Activated naive CD4-positive, alpha-beta T cell treated with anti-CD3 and anti-CD28 coated beads, Interleukin-2, amount 50 U/mL, for 16 hours (primary cell): ENCODE measurements at places on chromosomes 2 and 18.
A peak's percentile ranks its signal among the peaks of the same experiment; 100 is the strongest.

DNA sequence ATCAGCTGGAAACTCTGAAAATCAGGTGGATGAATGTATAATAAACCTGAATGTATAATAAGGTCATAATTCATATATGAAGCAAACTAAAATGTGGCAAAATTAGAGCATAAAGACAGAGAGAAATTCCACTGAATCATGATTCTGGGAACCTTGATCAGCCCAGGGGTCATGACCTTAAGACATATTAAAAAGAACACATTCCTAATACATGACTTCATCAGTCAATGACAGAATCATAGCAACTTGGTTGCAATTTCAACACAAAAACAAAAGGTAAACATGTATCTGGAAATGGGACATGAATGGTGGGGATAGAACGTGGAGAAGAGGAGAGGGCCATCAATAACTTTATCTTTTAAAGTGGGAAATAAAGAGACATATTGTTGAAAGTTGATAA is 17.6 kb downstream of the AFF3 start:
- DNase-seq: no peak

- DNase-seq: peak; percentile 83
Measured at GRCh38 chr2:3223080-3223923, 154.3 kb downstream of the EIPR1 start.

- no peak for DNase-seq
Measured at GRCh38 chr2:105990624-105991023, 203.5 kb downstream of the UXS1 start.

DNA sequence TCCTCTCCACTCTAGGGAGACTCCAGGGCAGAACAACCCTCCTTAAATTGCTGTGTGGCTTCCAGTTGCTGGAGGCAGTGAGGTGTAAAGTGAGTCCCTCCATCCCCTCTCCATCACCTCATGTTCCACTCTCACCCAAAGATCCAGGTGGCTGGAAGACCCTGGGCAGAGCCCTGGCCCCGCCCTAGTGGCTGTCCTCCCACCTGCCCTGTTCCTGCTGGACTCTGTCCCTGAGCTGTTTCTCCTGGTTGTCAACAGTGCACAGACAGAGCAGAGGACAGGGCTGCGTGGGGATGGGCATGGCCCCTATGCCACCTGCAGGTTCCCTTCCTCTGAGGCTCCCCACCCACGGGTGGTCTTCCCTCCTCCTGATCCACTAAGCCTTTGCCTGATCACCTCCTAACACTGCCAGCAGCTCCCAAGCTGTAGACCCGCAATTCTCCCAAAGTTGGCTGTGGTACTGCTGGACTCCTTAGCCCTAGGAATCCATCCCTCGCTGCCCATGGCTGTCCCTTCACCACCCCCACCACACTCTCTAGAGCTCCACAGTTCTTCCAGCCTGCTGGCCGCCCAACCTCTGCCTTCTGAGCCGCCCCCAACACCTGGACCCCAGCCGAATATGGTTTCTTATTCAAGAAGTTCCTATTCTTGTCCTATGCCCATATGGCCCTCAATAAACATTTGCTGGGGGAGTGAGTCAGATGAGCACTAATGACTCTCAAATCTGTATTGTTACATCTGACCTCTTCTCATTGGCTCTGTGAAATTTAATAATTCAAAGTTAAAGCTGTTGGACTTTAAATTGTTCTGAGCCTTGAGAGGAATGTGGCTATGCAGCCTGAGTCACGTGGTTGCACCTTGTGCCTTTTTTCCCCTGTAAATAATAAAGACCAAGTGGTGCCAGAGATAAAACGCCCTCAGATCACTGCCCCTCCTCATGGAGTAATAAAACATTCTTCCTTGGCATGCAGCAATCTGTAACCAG is 260.0 kb upstream of the HS6ST1 start:
- DNase-seq: no peak

DNA sequence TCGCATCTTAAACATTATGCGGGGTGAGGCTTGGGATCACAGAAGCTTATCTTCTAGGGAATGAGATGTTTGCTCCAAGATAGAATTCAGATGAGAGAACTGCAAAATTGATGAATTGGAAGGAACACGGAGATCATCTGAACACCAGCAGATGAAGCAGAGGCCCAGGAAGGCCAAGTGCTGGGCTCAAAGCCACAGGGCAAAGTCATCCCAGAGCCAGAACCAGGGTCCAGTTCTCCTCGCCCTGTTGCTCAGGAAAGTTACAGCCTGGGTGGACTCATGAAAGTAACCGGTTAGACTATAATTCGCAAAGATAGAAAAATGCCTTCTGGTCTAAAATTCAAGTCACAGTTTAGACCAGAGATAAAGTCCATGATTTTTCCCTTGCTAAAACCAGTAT is 456.1 kb upstream of the ID2 start:
- no peak for DNase-seq

DNA sequence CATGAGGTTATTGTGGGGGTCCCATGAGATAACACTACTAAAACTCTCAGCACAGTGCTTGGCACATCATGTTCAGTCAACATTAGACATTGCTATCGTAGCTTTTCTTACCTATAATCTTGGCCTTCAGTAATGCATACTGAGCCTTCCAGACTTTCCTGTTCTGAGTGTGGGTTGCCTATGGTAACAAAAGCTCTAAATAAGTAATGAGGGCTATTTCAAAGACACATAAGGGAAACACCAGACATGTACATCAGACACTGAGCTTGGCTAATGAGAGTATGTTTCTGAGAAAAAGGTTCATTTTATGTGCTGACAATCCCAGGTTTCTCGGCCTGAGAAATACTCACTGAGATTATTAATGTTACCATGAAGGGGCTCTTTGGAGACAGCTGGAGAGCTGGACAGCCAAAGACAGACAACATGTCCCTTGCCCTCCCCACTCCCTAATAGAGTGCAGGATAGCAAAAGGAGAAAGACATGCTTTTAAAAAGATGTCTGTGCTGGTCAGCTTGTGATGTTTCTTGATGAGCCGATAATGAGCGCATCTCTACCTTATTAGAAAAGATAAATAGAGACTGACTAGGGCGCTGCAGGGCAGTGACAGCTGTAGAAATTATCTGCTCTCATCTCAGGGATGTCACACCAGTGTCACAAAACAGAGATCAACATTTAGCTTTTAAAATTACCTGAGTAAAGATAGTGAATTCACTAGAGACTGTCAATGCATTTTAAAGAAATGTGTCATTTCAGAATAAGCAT is 25.4 kb downstream of the POLE4 start:
- DNase-seq: no peak

- DNase-seq: no peak
Measured at GRCh38 chr2:88933980-88934379, 242.5 kb downstream of the RPIA start.

DNA sequence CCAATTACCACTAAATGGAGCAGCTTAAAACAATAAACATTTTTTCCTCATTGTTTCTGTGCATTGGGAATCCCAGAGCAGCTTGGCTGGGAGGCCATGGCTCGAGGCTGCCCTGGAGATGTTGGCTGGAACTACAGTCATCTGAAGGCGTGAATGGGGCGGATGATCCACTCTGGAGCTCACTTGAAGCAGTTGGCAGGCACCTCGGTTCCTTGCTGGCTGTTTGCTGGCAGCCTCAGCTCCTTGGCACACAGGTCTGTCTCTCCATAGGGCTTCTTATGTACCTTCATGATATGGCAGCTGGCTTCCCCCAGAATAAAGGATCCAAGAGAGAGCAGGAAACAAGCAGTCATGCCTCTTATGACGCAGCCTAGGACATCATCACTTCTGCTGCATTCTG is 227.0 kb upstream of the COPS8 start:
- no peak for DNase-seq

GRCh38 chr2:158747281-158747680 is 47.8 kb upstream of the DAPL1 start:
- no peak for DNase-seq

- DNase-seq: no peak
Measured at GRCh38 chr2:159177957-159178356, 108.5 kb downstream of the WDSUB1 start.

GRCh38 chr2:187689372-187689771 is 135.1 kb upstream of the TFPI start:
- DNase-seq: no peak

- DNase-seq: no peak
Measured at GRCh38 chr2:14675489-14675888, 43.0 kb downstream of the LRATD1 start.
